Naive B cell (primary cell): ENCODE measurements at places on chromosomes 1 and 21. TPM values are rescaled to one million over a fixed set of nuclear protein-coding genes. Genes with fewer than 3 reads are reported as not detected.

DNA sequence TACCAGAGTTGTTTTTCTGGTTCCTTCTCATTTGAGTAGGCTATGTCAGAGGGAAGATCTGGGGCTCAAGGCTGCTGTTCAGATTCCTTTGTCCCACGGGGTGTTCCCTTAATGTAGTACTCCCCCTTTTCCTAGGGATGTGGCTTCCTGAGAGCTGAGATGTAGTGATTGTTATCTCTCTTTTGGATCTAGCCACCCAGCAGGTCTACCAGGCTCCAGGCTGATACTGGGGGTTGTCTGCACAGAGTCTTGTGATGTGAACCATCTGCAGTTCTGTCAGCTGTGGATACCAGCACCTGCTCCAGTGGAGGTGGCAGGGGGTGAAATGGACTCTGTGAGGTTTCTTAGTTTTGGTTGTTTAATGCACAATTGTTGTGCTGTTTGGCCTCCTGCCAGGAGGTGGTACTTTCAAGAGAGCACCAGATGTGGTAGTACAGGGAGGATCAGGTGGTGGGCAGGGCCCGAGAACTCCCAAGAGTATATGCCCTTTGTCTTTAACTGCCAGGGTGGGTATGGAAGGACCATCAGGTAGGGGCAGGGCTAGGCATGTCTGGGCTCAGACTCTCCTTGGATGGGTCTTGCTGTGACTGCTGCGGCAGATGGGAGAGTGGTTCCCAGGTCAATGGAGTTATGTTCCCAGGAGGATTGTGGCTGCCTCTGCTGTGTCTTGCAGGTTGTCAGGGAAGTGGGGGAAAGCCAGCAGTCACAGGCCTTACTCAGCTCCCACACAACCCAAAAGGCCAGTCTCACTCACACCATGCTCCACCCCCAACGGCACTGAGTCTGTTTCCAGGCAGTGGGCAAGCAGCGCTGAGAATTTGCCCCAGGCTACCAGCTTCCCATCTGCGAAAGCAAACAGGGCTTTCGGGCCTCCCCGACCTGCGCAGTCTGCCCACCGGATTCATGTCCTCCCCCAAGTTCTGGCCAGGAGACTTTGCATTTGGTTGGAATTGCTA, 64.2 kb downstream of the SERINC2 start:
- DNase-seq = no peak
- peaks cover 8% of the 10 kb centered on the region for H3K36me3 ChIP-seq
- H3K27me3 ChIP-seq = peaks cover 24% of the 10 kb centered on the region
- no peak overlapping the region for H3K4me3 ChIP-seq
- H3K27ac ChIP-seq = no peak overlapping the region

DNA sequence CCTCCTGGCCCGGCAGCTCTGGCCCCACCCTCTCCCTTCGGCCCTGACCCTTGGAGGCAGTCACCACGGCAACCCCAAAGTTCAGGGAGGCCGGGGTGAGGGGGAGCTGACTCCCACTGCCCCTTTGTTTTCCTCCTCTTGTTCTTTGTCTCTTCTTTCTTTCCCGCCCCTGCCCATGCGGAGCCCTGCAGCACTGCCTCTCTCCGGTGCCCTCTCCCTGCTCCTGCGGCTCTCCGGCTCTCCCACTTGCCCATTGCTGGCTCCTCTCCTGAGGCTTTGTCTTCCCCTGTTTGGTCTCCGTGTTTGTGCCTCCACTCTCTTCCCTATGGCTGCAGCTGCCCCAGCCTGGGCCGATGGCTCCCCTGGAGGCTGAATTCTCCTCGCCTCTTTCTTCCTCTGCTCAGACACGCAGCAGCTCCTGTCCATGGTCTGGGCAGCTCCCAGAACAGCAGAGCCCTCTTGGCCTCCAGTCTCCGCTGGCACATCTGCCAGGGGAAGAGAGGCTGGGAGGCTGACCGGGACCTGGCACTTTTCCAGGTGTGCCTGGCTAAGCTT, 5.8 kb downstream of the CELSR2 start:
- no peak for DNase-seq
- no peak overlapping the region for H3K4me3 ChIP-seq
- no peak overlapping the region for H3K27ac ChIP-seq
- H3K27me3 ChIP-seq = peaks cover 4% of the 10 kb centered on the region
- peaks cover 7% of the 10 kb centered on the region for H3K4me1 ChIP-seq

- no peaks in the 10 kb centered on the region for H3K4me1 ChIP-seq
- H3K36me3 ChIP-seq = no peaks in the 10 kb centered on the region
- H3K4me3 ChIP-seq = no peak overlapping the region
- H3K27me3 ChIP-seq = peaks cover 19% of the 10 kb centered on the region
- no peak overlapping the region for H3K27ac ChIP-seq
These were observed 27.8 kb upstream of the CYP4A11 start for GRCh38 chr1:46969014-46969619.

- DNase-seq = no peak
- no peak overlapping the region for H3K4me3 ChIP-seq
- peak overlapping the region; percentile 18 for H3K27ac ChIP-seq
- H3K36me3 ChIP-seq = no peaks in the 10 kb centered on the region
These were observed 71.4 kb downstream of the SLC44A5 start for GRCh38 chr1:75539230-75540116.

DNA sequence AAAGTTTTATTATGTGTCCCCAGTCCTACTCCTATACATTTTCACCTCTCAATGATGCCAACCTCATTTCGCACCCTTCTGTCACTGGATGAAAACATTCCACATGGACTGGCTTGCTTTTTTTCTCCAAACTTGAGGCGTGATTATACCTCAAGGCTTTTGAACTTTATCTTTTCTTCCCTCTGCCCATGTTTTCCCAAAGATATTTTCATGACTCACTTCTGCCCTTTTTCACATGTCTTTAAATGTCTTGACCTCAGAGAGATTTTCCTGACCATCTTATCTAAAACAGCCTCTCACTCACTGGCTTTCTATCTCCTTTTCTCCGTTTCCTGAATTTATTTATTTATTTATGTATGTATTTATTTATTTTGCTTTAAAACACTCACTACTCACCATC, 659.0 kb downstream of the PTPRC start:
- peaks cover 5% of the 10 kb centered on the region for H3K4me1 ChIP-seq
- H3K36me3 ChIP-seq = no peaks in the 10 kb centered on the region
- no peaks in the 10 kb centered on the region for H3K27me3 ChIP-seq
- H3K4me3 ChIP-seq = no peak overlapping the region
- no peak overlapping the region for H3K27ac ChIP-seq

DNA sequence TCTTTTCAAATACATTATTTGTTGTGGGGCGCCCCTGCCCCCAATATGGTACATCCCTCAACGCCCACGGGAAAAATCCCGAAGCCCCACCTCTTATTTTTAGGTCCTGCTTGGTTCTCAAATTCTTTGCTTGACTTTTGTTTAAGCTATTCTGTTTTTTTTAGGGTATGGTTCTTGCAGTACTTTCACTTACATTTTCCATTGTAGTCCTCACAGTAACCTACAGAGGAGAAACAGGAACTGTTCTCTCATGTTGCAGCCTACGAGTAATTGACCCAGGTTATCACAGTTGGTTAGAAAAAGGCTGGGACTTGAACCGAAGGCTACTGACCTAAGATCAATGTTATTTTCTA, 697 bp upstream of the C21orf91 start:
- H3K36me3 ChIP-seq = peaks cover 4% of the 10 kb centered on the region
- H3K4me3 ChIP-seq = peak overlapping the region; percentile 89
- H3K27ac ChIP-seq = peak overlapping the region; percentile 99

DNA sequence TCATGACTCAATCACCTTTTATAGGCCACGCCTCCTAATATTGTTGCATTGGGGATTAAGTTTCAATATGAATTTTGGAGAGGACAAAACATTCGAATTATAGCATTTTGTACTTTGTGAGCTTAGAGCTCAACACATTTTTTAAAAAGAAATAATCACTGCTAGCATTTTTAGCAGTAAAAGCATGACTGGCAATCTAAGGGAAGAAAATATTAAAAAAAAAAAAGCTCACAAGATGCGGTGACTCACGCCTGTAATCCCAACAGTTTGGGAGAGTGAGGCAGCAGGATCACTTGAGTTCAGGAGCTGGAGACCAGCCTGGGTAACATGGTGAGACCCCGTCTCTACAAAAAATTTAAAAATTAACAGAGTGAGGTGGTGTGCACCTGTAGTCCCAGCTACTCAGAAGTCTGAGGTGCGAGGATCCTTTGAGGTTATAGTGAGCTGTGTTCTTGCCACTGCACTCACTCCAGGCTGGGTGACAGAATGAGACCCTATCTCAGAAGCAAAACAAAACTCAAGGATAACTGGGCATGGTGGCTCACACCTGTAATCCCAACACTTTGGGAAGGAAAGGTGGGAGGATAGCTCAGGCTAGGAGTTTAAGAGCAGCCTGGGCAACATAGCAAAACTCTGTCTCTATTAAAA, 28.8 kb upstream of the DIPK1A start:
- no peak overlapping the region for H3K27ac ChIP-seq
- peak overlapping the region; percentile 55 for H3K4me3 ChIP-seq
- H3K36me3 ChIP-seq = no peaks in the 10 kb centered on the region
- no peaks in the 10 kb centered on the region for H3K27me3 ChIP-seq

- H3K27ac ChIP-seq = no peak overlapping the region
- no peak overlapping the region for H3K4me3 ChIP-seq
- no peaks in the 10 kb centered on the region for H3K4me1 ChIP-seq
- no peak for DNase-seq
These were observed 92.8 kb downstream of the ETS2 start for GRCh38 chr21:38898422-38899096.

- DNase-seq = peak; percentile 9
- H3K36me3 ChIP-seq = no peaks in the 10 kb centered on the region
- no peak overlapping the region for H3K27ac ChIP-seq
- peak overlapping the region; percentile 79 for H3K4me3 ChIP-seq
- no peaks in the 10 kb centered on the region for H3K27me3 ChIP-seq
These were observed 960 bp downstream of the RCAN1 start for GRCh38 chr21:34613679-34614627.

- no peaks in the 10 kb centered on the region for H3K4me1 ChIP-seq
- no peak for DNase-seq
- no peaks in the 10 kb centered on the region for H3K27me3 ChIP-seq
- peaks cover 51% of the 10 kb centered on the region for H3K36me3 ChIP-seq
- H3K4me3 ChIP-seq = no peak overlapping the region
- no peak overlapping the region for H3K27ac ChIP-seq
These were observed 59.5 kb upstream of the BMP8A start for GRCh38 chr1:39431927-39432326.

DNA sequence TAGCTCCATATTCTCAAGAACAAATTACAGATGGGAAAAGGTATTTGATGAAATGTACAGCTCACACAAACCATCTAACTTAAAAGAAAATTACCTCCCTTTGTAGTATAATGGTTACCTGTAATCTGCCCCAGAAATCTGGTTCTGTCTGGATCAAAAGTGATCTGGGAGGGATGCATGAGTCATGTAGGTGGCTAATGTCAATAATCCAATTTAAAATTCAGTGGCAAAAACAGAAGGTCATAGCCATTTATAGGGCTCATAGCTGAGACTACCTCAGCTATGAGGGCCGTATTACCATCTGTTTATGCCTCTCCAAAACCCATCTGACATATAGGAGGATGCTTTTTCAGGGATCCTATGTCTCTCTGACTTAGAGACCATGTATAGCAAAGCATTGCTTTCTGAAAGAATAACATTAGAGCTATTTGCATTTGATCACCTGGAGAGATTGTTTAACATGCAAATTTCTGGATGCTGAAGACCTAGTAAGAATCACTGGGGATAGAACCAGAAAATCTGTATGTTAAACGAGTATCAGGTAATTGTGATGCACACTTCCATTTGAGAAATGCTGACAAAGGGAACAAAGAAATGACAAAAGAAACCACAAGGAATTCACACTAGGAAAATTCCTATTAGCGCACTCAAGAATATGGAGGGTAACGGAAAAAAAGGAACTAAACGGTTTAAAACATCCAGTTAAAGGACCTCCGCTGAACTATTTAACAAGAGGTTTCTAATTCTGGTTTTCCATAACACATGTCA, 17.6 kb downstream of the PAXBP1 start:
- H3K36me3 ChIP-seq = peaks cover 35% of the 10 kb centered on the region
- H3K27ac ChIP-seq = peak overlapping the region; percentile 44
- no peak for DNase-seq
- no peaks in the 10 kb centered on the region for H3K27me3 ChIP-seq
- H3K4me1 ChIP-seq = no peaks in the 10 kb centered on the region

The WDR4 gene
- 10.7 TPM for polyA plus RNA-seq

The USF1 gene
- polyA plus RNA-seq = 23.9 TPM

The OLIG2 gene
- not detected for polyA plus RNA-seq

The CBS gene
- not detected for polyA plus RNA-seq

The LRRC53 gene
- not detected for polyA plus RNA-seq

The FAAH gene
- polyA plus RNA-seq = not detected

The MAB21L3 gene
- polyA plus RNA-seq = not detected
